ENCODE measurements at places on chromosomes 12 and 14.
A peak's percentile ranks its signal among the peaks of the same experiment; 100 is the strongest.

DNA sequence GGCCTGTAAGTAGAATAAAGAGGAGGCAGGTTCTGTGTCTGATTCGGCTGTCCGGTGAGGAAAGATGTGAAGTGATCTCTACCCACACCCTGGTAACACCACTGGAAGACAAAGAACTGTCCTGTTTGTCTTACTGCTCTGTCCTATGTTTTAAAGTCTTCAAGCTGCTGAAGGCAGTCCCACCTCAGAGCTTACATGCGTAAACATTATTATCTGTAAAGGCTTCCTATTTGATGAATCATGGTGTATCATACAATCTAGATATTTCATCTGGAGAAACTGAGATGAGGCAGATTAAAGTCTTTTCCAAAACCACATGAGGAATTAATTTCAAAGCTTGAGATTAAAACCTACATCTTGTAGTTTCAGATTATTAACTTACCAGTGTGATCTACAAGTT lies 427.6 kb downstream of the ZFP36L1 start:
- no peak for DNase-seq

DNA sequence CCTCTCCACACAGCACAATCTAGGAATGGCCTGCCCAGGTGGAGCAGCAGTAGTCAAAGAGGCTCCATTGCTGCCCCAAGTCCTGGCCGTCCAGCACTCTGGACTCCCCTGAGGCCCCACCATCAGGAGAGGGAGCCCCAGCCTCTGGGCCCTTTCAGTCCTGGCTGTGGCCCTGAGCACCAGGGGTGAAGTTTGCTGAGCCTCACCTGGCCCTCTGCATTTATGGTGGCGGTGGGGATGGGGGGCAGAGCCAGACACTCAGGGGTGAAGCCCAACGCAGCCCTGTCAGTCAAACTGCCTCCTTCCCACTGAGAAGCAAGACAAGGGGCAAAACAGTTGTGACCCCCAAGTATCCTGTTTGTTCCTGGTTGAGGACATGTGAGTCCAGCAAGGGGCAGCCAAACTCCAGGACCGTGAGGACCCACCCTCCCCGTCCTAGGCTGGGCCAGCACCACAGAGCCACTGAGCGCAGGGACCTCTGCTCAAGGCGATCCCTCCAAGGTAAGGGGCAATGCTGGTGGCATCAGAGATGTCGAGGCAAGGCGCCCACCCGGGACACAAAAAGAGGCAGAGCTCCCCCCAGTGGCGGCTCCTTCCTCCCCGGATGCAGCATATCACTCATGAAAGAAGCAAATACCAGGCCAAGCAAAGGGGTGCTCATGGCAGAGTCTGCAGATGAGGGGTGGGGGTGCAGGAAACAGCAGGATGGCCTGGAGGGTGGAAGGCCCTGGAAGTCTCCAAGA lies 4.8 kb upstream of the AMN start:
- DNase-seq: no peak

DNA sequence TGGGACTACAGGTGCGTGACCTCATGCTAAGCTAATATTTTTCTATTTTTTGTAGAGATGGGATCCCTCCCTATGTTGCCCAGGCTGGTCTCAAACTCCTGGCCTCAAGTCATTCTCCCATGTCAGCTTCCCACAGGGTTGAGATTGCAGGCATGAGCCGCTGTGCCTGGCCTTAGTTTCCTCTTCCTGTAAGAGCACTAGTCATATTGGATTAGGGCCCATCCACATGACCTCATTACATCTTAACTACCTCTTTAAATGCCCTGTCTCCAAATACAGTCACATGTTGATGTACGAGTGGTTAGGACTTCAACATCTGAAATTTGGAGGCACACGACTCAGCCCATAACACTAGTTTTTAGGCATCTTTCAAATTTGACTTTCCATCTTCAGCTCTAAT lies 72.2 kb upstream of the RASSF3 start:
- no peak for DNase-seq

- no peak for DNase-seq
These were observed 238.3 kb downstream of the SLC41A2 start for GRCh38 chr12:104719700-104720338.

DNA sequence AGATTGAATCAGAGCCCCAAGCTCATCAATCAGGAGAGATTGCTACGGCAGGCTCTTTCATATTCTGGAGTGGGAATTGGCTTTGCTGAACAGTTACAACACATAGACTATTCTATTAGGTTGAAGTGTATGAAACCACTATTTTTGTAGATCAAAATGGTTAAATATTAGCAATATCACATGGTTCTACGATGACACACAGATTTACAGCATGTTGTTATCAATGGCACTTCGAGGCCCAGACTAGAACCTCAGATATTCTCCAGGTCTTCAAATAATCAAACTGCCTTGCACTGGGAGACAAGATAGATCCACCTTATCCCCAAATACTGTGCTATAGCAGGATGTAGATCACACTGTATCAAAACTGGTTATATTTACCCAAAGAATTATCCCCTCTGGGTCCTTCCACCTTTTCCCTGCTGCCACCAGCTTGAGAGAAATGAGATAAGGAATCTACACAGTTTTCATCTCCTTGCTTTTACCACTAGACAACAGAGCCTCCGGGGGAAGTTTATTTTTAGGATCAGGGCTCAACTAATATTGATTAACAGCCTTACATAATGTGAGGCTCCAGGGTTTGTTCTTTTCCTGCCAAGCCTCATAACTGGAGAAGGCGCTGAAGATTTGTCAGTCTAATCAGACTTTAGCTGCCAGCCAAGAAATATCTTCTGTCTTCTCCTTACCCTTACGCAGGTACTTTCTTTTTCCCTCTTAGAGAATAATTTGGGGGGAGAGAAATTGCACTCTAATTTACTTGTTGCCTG lies 507.1 kb downstream of the DIO2 start:
- DNase-seq: peak; percentile 57

DNA sequence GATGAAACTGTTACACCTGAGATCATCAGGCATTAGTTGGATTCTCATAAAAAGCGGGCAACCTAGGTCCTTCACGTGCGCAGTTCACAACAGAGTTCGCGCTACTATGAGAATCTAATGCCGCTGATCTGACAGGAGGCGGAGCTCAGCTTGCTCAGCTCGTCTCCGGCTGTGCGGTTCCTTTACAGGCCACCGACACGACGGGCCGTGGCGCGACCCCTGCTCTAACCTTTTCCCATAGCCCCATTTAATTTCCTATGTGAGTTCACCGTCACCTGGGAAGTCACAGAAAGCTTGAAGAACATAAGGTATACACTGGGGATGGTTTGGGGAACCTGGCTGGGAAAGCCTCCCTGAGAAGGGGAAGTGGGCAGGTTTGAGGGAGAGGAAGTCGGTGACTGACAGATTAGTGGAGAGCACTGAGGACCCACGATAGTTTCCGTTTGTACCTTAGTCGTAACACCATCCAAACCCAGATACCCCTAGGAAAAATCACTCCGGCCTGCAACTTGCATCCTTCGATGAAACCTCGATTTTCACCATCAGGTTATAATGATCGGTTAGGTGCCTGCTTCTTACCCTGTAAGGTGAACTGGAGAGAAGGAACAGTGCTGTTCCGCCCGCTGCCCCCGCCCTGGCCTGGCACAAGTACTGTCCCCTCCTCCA lies 2.8 kb upstream of the AAAS start:
- DNase-seq: no peak

DNA sequence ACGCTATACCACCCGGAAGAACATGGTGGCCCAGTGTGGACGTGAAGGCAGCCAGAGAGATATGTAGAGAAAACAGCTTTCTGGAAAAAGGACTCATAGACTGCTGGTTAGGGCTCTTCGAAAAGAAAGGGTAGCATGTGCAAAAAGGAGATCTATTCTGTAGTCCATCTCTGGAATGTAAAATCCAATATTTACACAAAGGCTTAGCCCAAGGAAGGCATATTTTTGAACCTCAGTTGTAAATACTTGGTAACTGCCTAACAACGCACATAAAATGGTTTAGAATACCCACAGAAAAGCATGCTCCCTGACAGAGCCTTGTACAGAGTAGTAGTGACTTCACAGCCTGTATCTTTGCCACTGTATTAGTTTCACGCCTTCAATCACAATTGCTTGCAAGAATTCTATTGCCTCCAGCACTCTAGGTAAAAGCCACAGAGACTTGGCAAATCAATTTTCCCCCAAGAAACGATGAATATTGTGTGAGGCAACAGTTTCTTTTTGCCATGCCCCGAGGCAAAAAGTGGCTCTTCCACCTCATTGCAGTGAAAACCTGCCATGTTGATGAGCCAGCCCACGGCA lies 59.2 kb downstream of the TRIM9 start:
- DNase-seq: no peak

DNA sequence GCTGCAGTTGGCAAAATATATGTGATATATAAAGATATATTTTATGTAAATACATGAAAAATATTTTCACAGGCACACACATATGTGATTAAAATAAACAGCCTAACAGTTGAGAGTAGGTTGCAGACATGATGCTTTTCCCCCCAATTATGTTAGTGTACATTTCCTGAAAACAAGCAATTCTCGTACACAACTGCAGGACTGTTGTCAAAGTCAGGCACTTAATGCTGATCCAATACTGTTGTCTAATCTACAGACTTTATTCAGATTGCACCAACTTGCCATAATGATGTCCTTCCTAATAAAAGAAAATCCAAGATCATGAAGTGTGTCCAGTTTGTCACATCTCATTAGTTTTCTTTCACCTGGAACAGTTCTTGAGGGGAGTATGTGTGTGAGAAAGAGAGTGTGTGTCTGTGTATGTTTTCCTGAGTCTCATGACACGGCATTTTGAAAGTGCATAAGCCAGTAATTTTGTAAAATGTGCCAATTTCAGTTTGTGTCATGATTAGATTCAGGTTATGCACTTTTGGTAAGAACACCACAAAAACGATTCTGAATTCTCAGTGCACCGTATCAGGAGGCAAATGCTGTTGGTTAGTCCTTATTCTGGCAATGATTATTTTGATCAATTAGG lies 16.5 kb upstream of the SEL1L start:
- DNase-seq: no peak

DNA sequence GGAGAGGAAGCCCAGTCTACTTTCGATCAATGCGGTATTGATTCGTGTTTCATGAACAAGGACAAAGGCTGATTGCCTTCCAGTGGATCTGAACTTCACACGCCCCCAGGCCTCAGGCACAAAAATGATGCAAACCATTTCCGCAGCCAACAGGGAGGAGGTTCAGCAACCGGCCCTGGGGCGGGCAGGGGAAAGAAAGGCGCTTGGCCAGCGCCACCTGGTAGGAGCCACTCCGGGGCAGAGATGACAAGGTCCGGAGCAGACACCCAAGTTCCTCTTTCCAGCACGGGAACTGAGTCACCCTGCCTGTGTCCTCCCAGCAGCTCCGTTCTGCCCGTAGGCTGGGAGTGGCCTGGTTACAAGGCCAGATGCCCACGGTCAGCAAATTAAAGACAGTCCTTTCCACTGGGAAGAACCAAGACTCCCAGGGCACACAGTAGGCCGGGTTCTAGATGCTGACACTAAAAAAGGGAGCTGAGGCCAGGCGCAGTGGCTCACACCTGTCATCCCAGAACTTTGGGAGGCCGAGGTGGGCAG lies 136.3 kb downstream of the SCARB1 start:
- no peak for DNase-seq

GRCh38 chr12:113071135-113072112 lies 14.9 kb downstream of the DTX1 start:
- peak; percentile 18 for DNase-seq
